ENCODE measurements at places on chromosomes 6 and 20. TPM values are rescaled to one million over a fixed set of nuclear protein-coding genes. Genes with fewer than 3 reads are reported as not detected.

C2 gene
- total RNA-seq: 0.31 TPM

CLIC5 gene
- not detected for total RNA-seq

SLC17A1 gene
- 0.16 TPM for total RNA-seq

GPLD1 gene
- total RNA-seq: 0.77 TPM

CAPN11 gene
- not detected for total RNA-seq

MEI4 gene
- total RNA-seq: not detected

THBD gene
- total RNA-seq: 94.3 TPM

TREM1 gene
- total RNA-seq: 0.17 TPM

HTR1E gene
- total RNA-seq: not detected

ADGB gene
- not detected for total RNA-seq

SPATS1 gene
- total RNA-seq: not detected

SPATA2 gene
- total RNA-seq: 7.8 TPM

RBM24 gene
- total RNA-seq: 7.9 TPM

SYTL3 gene
- 1.5 TPM for total RNA-seq

ARFGEF3 gene
- total RNA-seq: 0.69 TPM

NR2E1 gene
- total RNA-seq: not detected

SCRT2 gene
- total RNA-seq: not detected

FKBP1C gene
- 1.8 TPM for total RNA-seq

TLDC2 gene
- total RNA-seq: not detected

OXT gene
- not detected for total RNA-seq

SH3BGRL2 gene
- total RNA-seq: 0.34 TPM

CRISP2 gene
- total RNA-seq: not detected

TSBP1 gene
- not detected for total RNA-seq

SLC35B3 gene
- 7.6 TPM for total RNA-seq

SLC12A5 gene
- total RNA-seq: 13.8 TPM

GNAS-AS1 gene
- total RNA-seq: not detected

SLC2A10 gene
- not detected for total RNA-seq

OSTM1 gene
- 16.0 TPM for total RNA-seq

CCDC170 gene
- 0.12 TPM for total RNA-seq

PTCRA gene
- not detected for total RNA-seq

NOTCH4 gene
- 1.1 TPM for total RNA-seq

FGD2 gene
- 0.08 TPM for total RNA-seq

COL21A1 gene
- total RNA-seq: 0.50 TPM

CDH4 gene
- total RNA-seq: 6.7 TPM

NOX3 gene
- not detected for total RNA-seq

SMIM13 gene
- total RNA-seq: 16.3 TPM

PSMB8 gene
- total RNA-seq: 20.1 TPM

EGFL8 gene
- 0.82 TPM for total RNA-seq

ARFRP1 gene
- 35.5 TPM for total RNA-seq

MYBL2 gene
- total RNA-seq: 80.7 TPM

ULBP1 gene
- total RNA-seq: 0.75 TPM

GPR6 gene
- not detected for total RNA-seq

Measured in A549 treated with Mapracorat at 1 μM for 4 hours (cell line).